ENCODE measurements at places on chromosomes 3 and 15. TPM values are rescaled to one million over a fixed set of nuclear protein-coding genes. Genes with fewer than 3 reads are reported as not detected.

The CYP1A2 gene
- not detected for total RNA-seq

The LNP1 gene
- total RNA-seq, result not detected

The PDCD6IP gene
- total RNA-seq, result 102 TPM

The LRTM1 gene
- total RNA-seq, result not detected

The RNF111 gene
- 31.5 TPM for total RNA-seq

The PXYLP1 gene
- 18.5 TPM for total RNA-seq

The CCR5 gene
- total RNA-seq, result 0.41 TPM

The GOLGA6L7 gene
- total RNA-seq, result not detected

The GUCA1C gene
- total RNA-seq, result not detected

The DCP1A gene
- total RNA-seq, result 27.2 TPM

The ARL14 gene
- total RNA-seq, result not detected

The FOXL2NB gene
- 22.7 TPM for total RNA-seq

The GOLGA6L2 gene
- not detected for total RNA-seq

The HTD2 gene
- 1.2 TPM for total RNA-seq

The HIGD2B gene
- not detected for total RNA-seq

The LIPC gene
- total RNA-seq, result not detected

The SMCO1 gene
- not detected for total RNA-seq

The LYZL4 gene
- not detected for total RNA-seq

The CHRD gene
- total RNA-seq, result 57.1 TPM

The CSPG5 gene
- 2.9 TPM for total RNA-seq

The ZNF445 gene
- total RNA-seq, result 6.4 TPM
